Panc1 (cell line): ENCODE measurements at places on chromosomes 3 and 15.

GRCh38 chr15:68639926-68640600 is 61.3 kb downstream of the CORO2B start:
- no peak for DNase-seq

- no peak for DNase-seq
Measured at GRCh38 chr15:31352339-31352751, 25.7 kb downstream of the KLF13 start.

DNA sequence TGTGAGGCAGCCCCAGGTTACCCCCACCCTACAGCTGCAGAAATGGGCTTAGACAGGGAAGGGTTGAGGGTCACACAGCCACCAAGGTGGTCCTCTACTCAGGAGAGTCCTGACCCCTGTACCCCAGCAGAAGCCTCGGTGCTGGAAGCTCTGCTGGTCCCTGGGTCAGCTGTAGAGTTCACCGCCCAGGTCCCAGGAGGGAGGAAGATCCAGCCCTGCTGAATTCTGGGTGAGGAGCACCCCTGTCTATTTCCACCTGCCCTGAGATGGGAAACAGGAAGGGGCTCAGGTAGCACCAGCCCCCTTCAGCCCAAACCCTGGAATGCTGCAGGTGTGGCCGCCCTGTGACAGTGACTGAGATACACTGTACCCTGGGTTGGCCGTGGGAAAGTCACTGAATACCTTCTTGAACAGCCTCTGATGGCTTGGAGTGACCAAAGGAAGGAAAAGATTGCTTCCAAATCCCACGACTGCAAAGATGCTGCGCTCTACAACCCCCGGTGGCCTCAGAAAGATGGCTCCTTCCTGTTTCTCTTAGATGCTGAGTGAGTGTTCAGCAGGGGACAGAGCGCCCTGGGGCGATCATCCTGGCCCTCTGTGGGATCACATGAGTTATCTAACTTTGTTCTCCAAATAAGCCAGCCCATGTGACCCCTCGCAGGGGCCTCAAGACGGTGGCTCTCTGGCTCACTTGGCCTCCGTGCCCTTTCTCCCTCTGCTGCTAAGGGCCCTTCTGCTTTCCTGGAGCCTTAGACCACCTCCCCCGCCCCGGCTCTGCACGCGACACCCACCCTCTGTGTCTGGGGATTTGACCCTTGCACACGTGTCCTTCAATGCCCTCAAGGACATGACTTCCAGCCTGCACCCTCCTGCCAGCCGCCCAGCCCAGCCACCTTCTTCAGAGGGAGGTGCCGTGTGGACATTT is 141.9 kb downstream of the NSMCE3 start:
- DNase-seq: no peak

GRCh38 chr3:172993412-172993811 is 147.6 kb downstream of the SPATA16 start:
- DNase-seq: no peak
